Stimulated activated CD8-positive, alpha-beta memory T cell treated with anti-CD3 and anti-CD28 coated beads, Interleukin-7, amount 100 ng/mL, for 1 hour (primary cell): ENCODE measurements at places on chromosomes 2 and 18.

GRCh38 chr2:56656826-56657225, 473.0 kb downstream of the CCDC85A start:
- no peak for DNase-seq

DNA sequence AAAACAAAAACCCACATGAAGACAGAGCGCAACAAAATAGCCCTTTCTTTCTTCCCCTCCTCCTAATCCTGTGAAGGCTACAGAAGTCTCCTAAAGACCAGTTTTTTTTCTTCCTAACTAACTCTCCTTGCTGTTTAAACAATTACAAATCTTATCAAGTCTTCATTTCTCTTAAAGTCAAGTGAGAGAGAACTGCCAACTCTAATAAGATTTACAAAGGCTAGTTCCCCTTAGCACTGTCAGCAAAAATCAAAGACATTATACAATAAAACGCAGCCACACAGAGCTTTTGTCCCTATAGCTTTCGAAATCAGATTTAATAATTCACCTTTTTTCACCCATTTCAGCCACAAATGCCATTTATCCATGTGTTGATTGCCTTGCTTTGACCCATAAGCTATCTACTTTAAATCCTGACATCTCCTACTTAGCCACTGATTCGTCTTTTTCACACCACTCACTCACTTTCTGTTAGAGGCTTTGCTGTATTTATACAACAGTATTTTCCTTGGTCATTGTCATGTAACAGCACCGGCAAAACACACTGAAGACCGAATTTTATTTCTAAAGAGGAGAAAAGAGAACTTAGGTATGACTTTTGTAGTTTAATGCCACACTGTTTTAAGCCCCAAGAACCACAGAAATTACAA, 5.9 kb downstream of the NRXN1 start:
- DNase-seq: no peak

GRCh38 chr2:241214766-241215165, 26.3 kb downstream of the ANO7 start:
- DNase-seq: no peak

- no peak for DNase-seq
Measured at GRCh38 chr2:33215299-33215698, 261.1 kb upstream of the RASGRP3 start.

DNA sequence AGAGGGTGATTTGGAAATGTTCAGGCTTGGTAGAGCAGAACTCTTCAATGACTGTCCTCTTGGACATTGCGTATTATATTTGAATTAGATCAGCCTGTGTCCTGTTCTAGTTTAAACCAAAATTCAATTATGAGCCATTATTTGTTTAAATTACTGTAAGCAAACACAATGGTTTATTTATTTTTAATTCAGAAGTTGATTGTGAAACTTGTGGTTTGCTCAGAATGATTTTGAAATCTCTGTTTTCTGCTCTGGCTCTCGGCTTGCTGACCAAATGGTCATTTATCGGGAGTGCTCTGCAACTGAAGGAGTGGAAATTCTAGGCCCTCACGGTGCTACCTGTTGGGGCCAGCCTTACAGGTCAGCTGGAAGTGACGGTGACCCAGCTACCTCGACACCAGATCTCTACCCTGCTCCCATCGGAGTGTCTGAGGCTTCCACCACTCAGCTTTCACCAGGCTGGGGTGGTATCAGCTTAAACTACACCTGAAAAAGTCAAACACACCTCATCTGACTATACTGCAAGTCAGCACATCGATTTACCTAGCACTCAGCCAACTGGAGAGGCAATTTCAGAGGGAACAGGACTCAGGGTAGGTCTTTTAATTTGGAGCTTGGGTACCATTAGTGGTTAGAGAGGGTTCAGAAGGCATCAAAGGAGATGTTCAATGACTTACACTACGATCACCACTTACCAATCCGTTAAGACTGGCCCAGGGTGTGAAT, 36.8 kb upstream of the GPD2 start:
- DNase-seq: no peak

DNA sequence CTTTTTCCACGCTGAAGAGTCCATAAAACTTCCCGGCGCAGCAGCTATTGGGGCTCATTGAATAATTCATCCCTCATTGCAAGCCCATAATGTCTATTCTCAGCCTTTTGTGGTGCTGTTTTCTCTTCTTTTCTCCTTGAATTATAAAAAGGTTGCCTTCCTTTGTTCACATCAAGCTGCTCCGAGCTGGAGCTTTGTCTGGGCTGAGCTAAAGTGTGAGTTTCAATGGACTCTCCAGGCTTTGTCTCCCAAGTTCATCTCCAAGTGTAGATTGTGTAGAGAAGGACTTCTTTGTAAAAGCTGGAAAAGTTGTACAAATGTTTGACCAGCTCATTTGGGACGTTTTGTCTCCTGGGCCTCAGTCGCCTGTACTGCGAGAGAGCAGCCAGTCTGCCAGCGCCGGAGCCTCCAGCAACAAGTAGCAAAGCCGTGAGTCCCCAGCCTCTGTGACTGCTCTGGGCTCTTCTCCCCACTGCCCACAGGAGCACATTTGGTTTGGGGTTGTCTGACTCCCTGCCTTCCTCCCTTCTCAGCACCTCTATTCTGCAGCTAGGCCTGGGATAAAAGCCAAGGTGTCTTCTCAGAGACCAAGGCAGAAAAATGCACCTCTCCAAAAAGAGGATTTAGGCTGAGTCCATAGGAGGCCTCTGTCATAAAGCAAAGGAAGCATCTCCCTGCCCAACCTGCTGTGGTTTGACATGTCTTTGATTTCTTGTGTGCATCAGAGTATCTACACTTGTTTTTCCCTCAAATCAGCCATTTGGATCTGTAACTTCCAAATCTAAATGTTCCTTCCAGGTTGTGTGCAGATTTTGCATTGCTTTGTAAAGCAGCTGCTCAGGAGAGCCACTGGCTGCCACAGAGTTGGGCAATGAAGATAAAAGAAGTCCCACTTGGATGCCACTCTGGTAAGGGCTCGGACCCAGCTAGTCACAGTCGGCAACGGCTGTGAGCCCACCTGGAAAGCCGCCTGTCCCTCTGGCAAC, 6.4 kb downstream of the PAX3 start:
- no peak for DNase-seq

GRCh38 chr2:39778233-39778632, 825 bp downstream of the THUMPD2 start:
- no peak for DNase-seq

GRCh38 chr2:47033102-47033880, 117.7 kb upstream of the MCFD2 start:
- DNase-seq: no peak

DNA sequence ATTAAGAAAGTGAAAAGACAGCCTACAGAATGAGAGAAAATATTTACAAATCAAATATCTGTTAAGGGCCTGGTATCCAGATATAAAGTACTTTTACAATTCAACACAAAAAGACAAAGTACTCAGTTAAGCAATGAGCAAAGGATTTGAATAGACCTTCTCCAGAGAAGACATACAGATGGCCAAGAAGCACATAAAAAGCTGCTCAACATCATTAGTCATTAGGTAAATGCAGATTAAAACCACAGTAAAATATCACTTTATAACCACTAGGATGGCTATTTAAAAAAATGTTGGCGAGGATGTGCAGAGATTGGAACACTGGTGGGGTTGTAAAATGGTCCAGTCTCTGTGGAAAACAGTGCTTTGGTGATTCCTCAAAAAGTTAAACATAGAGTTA, 38.9 kb downstream of the RAB31 start:
- no peak for DNase-seq

- DNase-seq: no peak
Measured at GRCh38 chr18:75393721-75394120, 33.8 kb downstream of the SMIM21 start.

DNA sequence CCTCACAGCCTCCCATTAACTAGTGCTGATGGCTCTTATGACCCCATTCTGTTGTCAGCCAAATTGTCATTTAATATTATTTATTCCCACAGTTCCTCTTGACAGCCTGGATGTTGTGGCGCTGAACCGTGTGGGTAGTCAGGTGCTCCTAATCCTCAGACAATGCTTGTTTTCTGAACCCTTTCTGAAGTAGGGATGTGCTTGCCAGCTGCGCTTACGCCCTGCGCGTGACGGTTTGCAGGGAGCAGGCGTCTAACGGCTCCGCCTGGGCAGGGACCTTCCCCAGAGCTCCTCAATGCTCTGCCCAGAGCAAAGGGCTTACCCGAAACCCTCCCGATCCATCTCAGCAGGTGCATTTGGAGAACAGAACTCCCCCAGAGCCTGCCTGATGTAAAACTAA, 358.2 kb upstream of the MYT1L start:
- no peak for DNase-seq

- no peak for DNase-seq
Measured at GRCh38 chr2:219542931-219543595, 546 bp downstream of the CHPF start.

DNA sequence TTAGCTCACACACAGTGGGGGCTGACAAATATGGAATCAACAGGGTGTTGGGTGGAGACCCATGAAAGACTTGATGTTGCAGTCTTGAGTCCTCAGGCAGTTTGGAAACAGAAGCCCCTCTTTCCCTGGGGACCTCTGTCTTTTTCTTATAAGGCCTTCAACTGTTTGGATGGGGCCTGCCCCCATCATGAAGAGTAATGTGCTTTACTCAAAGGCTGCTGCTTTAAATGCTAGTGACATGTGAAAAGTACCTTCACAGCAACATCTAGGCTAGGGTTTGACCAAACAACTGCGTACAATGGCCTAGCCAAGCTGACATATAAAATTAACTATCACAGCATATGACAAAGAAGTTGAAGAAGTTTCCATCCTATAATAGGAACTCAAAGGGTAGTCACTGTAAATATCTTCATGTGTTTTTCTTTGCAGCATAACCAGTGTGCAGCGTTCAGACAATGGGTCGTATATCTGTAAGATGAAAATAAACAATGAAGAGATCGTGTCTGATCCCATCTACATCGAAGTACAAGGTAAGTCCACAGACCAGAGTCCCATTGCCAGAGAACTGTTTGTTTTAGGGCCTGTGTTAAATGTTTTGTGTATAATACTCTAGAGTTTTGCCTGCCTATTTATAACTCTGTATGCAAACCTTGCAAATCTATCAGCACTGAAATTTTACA, 46.3 kb downstream of the MERTK start:
- no peak for DNase-seq

DNA sequence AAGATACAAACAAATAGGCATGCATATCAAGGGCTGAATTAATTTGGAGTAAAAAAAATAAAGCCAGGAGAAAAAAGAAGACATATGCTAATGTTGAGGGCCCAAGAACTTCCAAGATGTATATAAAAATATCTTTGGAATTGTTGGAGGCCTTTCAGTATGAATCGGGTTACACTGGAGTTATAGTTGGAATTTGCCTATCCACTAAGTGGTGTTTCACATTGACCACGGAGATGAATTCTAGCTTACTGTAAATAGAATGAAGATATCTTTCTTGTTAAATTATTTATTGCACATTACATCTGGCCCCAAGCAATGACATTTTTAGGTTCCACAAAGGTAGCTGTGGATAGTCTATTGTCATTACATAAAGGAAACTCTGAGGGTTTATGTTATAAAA, 38.5 kb upstream of the TRIB2 start:
- no peak for DNase-seq

DNA sequence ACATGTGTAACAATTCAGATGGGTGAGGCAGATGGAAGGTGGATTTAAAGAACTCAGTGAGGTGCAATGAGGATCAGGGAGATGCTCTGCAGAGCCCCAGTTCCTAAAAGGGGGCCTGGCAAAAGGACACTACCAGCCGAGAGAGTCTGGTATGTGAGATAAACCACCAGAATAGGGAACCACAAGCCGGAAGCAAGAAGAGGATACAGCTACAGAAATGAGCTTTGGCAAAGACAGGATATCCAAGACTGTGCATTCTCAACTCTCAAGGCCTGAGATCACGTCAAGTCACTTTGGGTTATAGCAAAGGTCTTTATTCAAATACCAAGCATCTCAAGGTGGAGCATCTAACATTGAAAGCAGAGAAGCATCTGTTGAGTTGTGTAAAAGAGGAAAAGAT, 293.5 kb downstream of the ARHGAP15 start:
- no peak for DNase-seq

DNA sequence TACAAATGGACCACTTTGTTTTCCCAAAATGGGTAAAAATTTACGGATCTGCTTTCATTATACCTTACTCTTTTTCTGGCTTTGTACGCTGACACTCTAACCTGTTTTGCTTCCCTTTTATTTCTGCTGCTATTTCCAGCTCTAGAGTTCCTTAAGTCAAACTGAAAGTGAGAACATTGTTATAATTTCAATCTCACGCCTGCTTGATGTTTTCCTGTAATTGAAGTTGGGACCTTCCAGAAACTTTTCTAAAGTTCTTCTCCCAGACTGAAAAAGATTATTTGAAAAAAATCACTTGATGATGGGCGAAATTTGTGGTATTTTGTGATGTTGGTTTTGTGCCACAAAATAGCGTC, 1.8 kb downstream of the GLS start:
- no peak for DNase-seq

- peak; percentile 12 for DNase-seq
Measured at GRCh38 chr18:5057386-5058348, 139.4 kb downstream of the AKAIN1 start.

DNA sequence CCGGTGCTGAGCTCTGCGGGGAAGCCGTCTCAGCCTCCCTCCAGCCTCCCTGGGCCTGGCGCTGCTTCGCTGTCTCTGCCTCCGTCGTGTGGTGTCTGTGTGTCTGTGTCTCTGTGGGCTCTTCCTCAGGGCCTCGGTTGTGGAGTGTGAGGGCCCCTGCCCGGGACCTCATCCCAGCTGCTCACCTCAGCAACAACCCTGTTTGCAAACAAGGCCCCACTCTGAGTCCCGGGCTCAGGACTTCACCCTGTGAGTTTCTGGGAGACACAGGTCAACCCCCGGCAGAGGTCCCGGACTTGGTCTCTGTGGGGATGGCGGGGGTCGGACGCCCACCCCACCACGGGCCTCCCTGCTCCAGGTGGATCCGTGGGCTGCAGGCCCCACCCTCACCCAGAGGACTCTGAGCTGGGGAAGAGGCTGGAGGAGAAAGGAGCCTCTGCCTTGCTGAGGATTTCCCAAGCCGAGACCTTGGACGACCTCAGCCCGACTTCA, 127.4 kb upstream of the CTDP1 start:
- no peak for DNase-seq

DNA sequence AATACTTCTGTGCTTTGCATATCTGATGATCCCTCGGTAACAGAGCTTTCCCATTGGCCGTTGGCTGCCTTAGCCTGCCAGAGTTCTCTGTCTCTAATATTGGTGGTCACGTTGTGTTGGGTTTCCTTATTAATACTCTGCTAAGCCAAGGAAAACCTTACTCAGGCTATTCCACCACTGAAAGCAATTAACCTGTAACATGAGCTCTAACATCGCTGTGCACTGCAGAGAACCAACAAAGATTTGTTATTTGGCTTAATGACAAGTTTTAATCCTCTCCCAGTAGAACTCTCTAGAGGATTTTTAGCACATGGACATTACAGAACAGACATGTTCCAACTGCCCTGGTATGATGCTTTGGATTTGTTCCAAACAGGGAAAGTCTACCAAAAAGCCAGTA, 825.9 kb upstream of the POU3F3 start:
- no peak for DNase-seq

DNA sequence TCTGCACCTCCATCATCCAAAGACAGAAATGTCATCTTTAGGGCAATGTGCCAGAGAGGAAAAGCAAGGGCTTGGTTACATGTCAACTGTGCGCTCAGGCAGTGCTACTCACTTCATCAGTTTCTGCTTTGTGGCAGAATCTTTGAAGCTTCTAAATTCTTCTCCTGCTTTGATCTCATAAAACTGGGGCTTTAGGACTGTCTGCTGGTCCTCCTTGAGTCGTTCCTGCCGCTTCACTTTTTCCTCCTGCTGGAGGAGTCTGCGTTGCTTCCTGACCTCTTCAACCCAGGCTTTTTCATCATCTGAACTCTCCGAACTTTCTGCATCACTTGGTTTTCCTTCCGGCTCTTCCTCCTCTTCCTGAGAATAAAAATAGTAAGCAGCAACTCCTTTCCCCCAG, 100.8 kb downstream of the NOL10 start:
- no peak for DNase-seq
